ENCODE measurements at places on chromosomes 7 and 10.

- DNase-seq = no peak
These were observed 177.9 kb upstream of the PLXDC2 start for GRCh38 chr10:19638182-19638895.

- no peak for DNase-seq
These were observed 184.0 kb upstream of the ADO start for GRCh38 chr10:62620491-62620890.

- no peak for DNase-seq
These were observed 409.0 kb upstream of the MGMT start for GRCh38 chr10:129057856-129058663.

- DNase-seq = no peak
These were observed 101.7 kb upstream of the TMEM26 start for GRCh38 chr10:61554925-61555324.

GRCh38 chr7:73625276-73625675 is 954 bp upstream of the MLXIPL start:
- DNase-seq = no peak

DNA sequence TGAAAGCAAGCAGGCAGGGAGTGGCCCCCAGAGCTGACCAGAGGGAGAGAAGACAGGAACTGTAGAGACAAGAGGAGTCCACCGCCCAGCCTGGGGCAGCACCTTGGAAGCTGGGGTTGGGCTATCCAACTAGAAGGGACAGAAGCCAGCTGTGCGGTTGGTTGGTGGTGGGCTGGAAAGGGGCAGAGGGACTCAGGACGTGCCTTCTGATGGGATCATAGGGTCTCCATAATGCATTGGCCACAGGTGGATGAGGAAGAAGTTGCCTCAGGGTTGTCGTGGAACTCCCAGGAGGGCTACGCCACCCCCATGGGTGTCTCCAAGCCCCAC is 114.0 kb upstream of the RET start:
- no peak for DNase-seq

- no peak for DNase-seq
These were observed 55.6 kb downstream of the GRB10 start for GRCh38 chr7:50727072-50727471.

DNA sequence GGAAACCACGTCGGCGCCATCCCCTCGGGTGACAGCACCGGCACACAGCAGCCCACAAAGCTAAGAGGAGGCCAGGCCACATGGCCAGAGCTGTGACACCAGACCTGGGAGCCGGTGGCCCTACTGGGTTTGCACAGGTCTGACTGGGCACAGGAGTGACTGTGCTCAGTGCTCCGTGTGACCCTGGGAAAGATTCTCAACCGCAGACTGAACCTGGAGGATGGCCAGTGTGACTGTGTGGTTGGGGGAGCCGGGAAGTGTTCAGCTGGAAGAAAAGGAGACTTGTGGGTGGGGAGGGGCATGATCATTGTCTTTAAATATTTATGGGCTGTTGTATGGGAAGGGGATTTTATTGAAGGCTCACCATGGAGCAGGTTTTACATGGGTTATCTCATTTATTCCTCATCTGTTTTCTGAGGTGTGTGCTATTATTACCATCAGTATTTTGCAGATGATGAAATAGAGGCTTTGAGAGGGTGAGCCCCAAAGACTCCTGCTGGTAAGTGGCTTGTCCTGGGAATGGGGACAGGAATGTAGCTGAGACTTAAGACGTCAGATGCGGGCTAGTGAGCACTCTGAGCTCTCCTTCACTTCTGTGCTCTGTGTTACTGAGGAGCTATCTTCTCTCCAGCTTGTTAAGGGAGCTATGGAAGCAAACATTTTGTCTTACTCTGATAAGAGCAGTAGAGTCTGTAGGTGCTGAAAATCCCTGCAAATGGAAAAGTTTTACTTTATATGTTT is 127.5 kb downstream of the TMEM178B start:
- DNase-seq = no peak

DNA sequence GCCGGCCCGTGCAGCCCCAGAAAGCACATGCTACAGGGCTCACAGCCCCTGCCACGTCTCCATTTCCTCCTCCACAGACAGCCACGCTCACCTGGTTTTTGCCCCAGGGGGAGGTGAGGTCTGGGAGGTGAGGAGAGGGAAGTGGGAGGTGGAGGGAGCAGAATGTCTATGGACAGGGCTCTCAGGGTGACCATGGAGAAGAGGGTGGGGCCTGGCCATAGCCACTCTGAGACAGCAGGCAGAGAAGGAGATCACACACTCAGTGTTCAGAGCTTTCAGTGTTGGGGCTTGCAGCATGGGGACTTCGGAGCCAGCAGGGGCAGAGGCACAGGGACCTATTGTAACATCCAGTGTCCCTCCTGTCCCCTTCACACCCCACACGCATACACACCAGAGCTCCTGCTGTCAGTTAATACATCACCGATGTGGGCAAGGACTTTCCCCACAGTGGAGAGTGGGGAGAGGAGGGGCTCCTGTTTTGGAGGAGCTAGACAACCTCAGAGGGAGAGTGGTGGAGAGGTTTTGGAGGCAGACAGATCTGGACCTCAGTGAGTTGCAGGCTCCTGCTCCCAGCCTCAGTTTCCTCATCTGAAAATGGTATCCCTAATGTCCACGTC is 14.4 kb downstream of the WDFY4 start:
- no peak for DNase-seq

DNA sequence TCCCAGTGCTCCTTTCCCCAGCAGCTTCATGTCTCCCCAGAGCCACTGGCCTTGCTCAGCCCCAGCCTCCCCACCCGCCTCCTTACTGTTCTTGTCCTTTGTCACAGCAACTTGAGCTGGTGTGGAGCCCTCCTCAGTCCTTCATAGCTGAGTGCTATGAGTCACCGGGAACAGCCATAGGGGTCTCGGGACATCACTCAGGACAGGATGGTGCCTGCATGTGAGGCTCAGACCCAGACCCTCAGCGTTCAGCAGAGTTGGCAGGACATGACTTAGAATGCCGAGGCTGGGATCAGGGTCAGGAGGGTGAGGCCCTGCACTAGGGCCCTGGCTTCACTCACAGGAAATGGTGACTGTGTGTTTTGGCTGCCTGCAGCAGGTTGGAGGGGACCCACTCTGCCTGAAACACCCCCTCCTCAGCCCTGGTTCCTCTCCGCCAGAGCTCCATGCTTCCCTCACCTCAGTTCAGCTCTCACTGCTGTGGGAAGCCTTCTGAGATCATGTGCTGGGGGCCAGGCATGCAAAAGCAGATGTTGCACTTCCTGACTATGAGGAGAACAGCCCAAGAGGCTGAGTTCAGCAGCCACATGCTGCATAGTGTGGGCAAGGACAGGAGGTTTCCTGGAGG is 40.7 kb upstream of the GJD4 start:
- no peak for DNase-seq

- DNase-seq = no peak
These were observed 75.7 kb upstream of the MACROH2A2 start for GRCh38 chr10:69976795-69977546.

GRCh38 chr10:16381083-16381482 is 55.7 kb upstream of the PTER start:
- no peak for DNase-seq

DNA sequence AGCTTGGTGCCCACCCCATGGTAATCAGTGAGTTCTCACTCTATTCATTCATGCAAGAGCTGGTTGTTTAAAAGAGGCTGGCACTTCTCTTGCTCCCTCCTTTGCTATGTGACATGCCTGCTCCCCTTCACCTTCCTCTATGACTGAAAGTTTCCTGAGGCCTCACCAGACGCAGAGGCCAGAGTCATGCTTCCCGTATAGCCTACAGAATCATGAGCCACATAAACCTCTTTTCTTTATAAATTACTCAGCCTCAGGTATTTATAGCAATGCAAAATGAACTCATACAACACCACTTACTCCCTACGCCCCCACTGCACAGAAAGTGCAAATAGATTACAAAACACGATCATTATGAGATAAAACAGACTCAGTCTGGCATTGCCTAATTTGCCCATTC is 39.0 kb downstream of the SEC61G start:
- DNase-seq = no peak

Measured in stimulated activated naive CD4-positive, alpha-beta T cell treated with Interleukin-2 at 50 U/mL for 16 hours (primary cell).